Panc1 (cell line): ENCODE measurements at places on chromosomes 4 and X. TPM values are rescaled to one million over a fixed set of nuclear protein-coding genes. Genes with fewer than 3 reads are reported as not detected.

DNA sequence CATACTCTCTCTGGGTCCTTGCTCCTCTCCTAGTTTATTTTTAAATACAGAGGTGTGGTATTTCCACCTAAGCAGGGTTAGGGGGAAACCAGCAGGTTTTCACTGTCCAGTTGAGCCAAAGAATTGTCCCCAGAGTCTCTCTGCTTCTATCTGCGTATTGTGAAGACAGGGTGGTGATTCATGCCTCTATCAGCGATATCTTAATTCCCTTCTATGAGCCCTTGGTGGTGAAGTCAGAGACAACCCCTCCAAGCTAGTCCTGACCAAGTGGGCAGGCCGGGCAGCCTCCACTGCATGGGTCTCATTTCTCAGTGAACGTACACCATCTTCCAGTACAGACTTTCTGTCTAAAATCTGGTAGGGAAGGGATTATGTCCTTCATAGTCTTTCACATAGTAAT is 100.5 kb upstream of the GPR34 start:
- no peak for DNase-seq
- H3K36me3 ChIP-seq, result no peaks in the 10 kb centered on the region
- H3K4me1 ChIP-seq, result no peaks in the 10 kb centered on the region

- DNase-seq, result no peak
- no peaks in the 10 kb centered on the region for H3K36me3 ChIP-seq
- H3K4me1 ChIP-seq, result no peaks in the 10 kb centered on the region
- H3K27me3 ChIP-seq, result no peaks in the 10 kb centered on the region
- no peak overlapping the region for H3K27ac ChIP-seq
- H3K4me3 ChIP-seq, result no peak overlapping the region
Observed at GRCh38 chr4:174041555-174042105, 241.8 kb downstream of the FBXO8 start.

GRCh38 chrX:69024161-69024736 is 141.0 kb downstream of the PJA1 start:
- H3K27me3 ChIP-seq, result no peaks in the 10 kb centered on the region
- no peak for DNase-seq
- H3K27ac ChIP-seq, result no peak overlapping the region
- no peaks in the 10 kb centered on the region for H3K4me1 ChIP-seq

The HTN3 gene
- total RNA-seq, result not detected
